Activated naive CD8-positive, alpha-beta T cell treated with anti-CD3 and anti-CD28 coated beads for 36 hours (primary cell): ENCODE measurements at places on chromosomes 6 and 20.

- DNase-seq = peak; percentile 86
Observed at GRCh38 chr20:58236612-58237317, 8.3 kb upstream of the ANKRD60 start.

- DNase-seq = peak; percentile 31
Observed at GRCh38 chr20:17825960-17826843, 126.4 kb downstream of the BANF2 start.

GRCh38 chr6:154350293-154350692 lies 6.3 kb downstream of the IPCEF1 start:
- no peak for DNase-seq

DNA sequence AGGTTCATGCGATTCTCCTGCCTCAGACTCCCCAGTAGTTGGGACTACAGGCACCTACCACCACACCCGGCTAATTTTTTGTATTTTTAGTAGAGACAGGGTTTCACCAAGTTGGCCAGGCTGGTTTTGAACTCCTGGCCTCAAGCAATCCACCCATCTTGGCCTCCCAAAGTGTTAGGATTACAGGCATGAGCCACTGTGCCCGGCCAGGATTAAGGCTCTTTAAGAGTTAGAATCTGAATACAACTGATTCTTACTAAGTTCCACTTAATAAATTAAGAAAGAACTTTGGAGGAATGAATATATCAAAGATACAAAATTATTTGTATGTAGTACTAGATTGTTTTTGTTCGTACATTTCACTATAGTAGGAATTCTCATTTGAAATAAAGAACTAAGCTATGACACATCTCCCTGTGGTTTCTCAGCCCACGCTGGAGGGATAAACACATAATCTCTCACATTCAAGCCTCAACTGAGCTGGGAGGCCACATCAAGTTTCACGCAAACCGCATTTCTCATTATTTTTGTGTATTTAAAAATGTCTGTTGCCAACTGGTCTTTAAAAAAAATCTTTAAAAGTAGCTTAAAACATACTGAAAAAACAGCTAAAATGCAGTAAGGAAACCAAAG lies 34.2 kb downstream of the DTNBP1 start:
- DNase-seq = peak; percentile 64

DNA sequence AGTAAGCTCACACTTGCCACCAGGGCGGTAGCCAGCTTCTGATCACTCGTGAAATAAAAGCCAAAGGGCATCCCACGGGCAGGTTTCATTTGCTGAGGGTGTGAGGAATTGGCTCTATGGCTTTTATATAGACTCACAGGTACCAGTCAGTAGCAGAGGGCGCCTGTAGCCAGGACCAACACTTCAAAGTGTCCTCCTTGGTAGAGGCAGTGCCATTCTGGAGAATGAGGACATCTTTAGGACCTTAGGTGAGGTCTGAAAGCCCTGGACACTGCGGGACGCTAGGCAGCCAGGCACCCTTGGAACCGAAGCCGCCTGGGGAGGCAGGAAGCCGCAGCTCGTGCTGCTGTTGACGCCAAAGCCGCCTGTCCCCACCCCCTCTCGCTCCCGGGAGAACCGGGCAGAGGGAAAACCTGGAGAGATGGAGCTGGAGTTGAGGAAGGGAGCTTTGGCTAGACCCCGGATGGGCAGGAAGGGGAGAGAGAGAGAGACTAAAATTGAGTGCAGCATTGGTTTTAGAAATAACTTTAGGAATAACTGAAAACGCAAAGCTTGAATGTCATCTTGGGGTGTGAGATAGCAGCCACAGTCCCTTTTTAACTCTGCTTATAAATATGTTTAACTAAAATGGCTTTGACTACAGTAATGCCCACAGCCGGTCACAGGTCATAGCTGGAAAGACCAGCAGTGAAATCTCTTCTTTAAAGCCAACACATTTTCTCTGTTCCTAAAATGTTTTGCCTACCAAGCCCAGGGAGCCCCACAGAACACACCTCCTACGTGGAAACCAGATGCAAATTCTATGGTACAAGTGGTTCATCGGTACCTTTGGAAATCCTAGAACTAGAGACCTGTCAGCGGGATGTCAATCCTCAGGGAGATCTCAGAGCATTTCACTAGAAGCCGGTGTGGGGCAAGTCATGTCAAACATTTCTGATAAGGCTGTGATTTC lies 128.5 kb upstream of the CDYL start:
- peak; percentile 35 for DNase-seq

GRCh38 chr6:166244353-166245045 lies 63.7 kb downstream of the PRR18 start:
- peak; percentile 47 for DNase-seq

DNA sequence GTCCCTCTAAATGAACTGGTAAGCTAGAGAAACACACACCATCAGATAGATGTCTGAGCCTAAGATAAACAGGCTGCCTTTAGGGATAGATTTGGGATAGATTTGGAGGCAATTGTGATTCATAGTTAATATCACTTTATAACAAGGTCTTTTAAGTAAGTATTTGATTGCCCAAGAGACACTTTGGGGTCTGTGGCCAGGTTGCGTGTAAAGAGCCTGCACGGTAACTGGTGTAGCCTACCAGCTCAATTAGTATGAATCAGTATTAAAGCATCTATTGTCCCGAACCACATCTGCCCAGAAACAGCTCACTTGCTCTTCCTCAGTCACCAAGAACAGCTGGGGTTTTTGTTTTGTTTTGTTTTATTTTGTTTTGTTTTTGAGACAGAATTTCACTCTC lies 193.3 kb downstream of the SASH1 start:
- no peak for DNase-seq

- no peak for DNase-seq
Observed at GRCh38 chr6:45721665-45722064, 294.0 kb downstream of the CLIC5 start.

GRCh38 chr6:7658543-7658942 lies 67.4 kb upstream of the BMP6 start:
- no peak for DNase-seq

GRCh38 chr6:9204171-9204570 lies 768.8 kb upstream of the SLC35B3 start:
- DNase-seq = no peak

GRCh38 chr20:55934146-55934545 lies 71.2 kb downstream of the CBLN4 start:
- no peak for DNase-seq
